ENCODE measurements at places on chromosomes 1 and 21. TPM values are rescaled to one million over a fixed set of nuclear protein-coding genes. Genes with fewer than 3 reads are reported as not detected.

DNA sequence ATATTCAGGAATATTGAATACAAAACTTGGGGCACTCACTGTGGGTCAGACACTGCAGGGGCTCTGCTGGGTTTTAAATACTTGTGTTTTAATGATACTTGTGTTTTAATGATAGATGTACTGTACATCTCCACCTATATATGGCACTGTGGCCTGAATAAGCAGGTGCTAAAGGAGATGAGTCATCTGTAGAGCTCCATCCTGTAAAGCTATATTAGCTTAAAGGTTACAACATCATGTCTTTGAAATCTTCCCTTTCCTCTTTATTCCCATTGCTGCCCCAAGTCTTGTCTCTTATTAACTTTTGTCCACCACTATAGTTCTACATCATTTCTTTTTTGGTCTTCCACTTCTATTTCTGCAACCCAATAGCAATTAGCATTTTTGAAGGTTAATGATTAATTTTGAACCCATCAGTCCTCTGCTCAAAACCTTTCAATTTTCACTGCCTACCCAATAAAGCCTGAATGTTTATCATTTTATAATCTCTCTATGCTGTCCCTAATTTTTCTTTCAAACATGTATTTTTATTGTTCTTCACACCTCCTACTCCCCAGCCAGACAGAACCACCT lies 113.3 kb upstream of the PTGFR start:
- no peak overlapping the region for H3K4me3 ChIP-seq
- no peak for DNase-seq
- H3K27ac ChIP-seq = no peak overlapping the region
- no peaks in the 10 kb centered on the region for H3K27me3 ChIP-seq

GRCh38 chr1:33314416-33314815 lies 6.5 kb downstream of the A3GALT2 start:
- H3K36me3 ChIP-seq = peaks cover 3% of the 10 kb centered on the region
- no peak for DNase-seq
- no peak overlapping the region for H3K27ac ChIP-seq
- peaks cover 3% of the 10 kb centered on the region for H3K27me3 ChIP-seq

The PLXNA2 gene
- 34.9 TPM for total RNA-seq

DNA sequence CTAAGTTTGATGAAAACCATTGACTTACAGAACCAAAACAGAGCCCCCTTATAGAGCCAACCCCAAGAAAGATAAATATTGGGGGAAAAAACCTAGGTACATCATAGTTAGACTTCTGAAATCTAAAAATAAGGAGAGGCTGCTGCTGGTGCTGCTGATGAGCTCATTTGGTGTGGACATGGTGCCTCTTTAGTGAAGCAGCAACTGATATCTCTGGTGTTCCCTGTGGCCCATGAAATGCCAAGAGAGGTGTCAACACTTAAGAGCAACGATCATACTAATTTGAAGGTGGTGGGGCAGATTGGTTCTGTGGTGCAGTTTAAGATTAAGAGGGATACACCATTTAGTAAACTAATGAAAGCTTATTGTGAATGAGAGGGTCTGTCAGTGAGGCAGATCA lies 35.9 kb downstream of the ST3GAL3 start:
- DNase-seq = no peak
- no peak overlapping the region for H3K27ac ChIP-seq
- no peaks in the 10 kb centered on the region for H3K36me3 ChIP-seq
- H3K4me3 ChIP-seq = no peak overlapping the region
- no peaks in the 10 kb centered on the region for H3K27me3 ChIP-seq
- H3K4me1 ChIP-seq = no peaks in the 10 kb centered on the region

GRCh38 chr1:206558794-206559671 lies 51.7 kb downstream of the RASSF5 start:
- H3K27ac ChIP-seq = no peak overlapping the region
- DNase-seq = no peak
- H3K36me3 ChIP-seq = no peaks in the 10 kb centered on the region
- H3K4me3 ChIP-seq = no peak overlapping the region
- H3K4me1 ChIP-seq = peaks cover 38% of the 10 kb centered on the region
- H3K27me3 ChIP-seq = peaks cover 28% of the 10 kb centered on the region

DNA sequence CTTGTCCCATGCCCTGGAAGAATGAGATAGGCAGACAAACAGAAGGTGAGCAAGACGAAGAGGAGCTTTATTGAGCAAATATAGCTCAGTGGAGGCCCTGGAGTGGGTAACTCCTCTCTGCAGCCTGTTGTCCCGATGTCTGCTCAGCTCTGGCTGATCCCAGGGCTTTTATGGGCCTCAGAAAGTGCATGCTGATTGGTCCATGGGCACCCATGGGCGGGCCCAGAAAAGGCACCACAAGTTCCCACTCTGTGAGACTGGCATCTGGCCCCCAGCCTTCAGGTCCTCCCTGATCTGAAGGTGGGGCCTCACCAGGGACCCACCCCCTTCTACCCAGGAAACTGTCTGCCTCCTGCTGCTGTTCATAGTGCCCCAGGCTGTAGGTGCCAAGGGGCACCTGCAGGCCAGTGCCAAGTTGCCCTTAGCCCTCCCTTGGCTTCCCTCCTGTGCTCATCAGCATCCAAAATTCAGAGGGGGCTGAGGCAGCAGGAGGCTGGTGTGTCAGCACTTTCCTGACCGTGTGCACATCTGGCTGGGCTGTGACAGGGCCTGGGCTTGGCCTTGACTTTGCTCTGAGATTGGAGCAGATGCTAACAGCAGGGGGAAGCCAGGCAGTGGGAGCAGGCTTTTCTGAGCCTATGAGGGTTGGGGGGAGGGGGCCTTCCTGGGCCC lies 35.4 kb downstream of the ACTL8 start:
- no peaks in the 10 kb centered on the region for H3K36me3 ChIP-seq
- H3K4me1 ChIP-seq = no peaks in the 10 kb centered on the region
- peaks cover 29% of the 10 kb centered on the region for H3K27me3 ChIP-seq
- DNase-seq = no peak
- H3K27ac ChIP-seq = no peak overlapping the region

GRCh38 chr21:38839328-38840286 lies 33.9 kb downstream of the ETS2 start:
- H3K27me3 ChIP-seq = no peaks in the 10 kb centered on the region
- H3K36me3 ChIP-seq = no peaks in the 10 kb centered on the region
- H3K4me1 ChIP-seq = peaks cover 6% of the 10 kb centered on the region
- no peak for DNase-seq
- H3K4me3 ChIP-seq = no peak overlapping the region
- H3K27ac ChIP-seq = no peak overlapping the region

DNA sequence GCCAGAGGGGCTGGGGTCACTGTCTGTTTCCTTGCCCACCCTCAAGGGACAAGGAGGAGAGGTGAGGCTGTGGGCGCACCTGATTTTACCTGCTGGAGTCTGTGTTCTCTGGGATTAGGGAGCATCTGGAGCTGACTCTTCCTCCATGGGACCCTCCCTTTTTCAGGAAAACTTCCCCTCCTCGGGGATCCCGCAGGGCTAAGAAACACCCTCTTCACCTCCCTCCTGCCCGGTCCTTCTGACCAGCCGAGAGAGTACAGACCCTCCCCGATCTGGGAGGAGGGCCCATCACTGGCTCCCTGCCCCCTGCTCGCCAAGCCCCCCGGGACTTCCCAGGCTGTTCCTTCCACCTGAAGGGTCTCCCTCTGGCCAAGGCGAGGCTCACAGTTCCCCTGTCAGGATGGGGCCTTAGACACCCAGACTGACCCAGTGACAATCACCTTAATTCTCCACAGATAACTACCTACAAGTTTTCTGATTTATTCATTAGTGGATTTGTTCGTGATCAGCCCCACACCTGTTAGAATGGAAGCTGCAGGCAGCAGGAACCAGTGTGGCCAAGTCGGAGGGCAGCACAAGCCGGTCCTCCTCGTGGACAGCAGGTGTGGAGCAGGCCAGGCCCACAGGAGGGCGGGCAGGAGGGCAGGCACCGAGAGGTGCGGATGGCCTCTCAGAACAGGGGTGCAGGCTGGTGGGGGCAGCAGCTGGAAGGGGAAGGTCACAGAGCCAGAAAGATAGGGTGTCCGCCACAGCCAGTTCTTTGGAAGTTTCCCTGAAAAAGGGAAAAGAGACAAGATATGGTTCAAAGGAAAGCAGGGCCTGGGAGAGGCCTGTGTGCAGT lies 15.9 kb upstream of the SAMD11 start:
- H3K27me3 ChIP-seq = peaks cover 33% of the 10 kb centered on the region
- H3K4me3 ChIP-seq = no peak overlapping the region
- peak overlapping the region; percentile 48 for H3K27ac ChIP-seq
- peaks cover 21% of the 10 kb centered on the region for H3K4me1 ChIP-seq
- peaks cover 2% of the 10 kb centered on the region for H3K36me3 ChIP-seq

DNA sequence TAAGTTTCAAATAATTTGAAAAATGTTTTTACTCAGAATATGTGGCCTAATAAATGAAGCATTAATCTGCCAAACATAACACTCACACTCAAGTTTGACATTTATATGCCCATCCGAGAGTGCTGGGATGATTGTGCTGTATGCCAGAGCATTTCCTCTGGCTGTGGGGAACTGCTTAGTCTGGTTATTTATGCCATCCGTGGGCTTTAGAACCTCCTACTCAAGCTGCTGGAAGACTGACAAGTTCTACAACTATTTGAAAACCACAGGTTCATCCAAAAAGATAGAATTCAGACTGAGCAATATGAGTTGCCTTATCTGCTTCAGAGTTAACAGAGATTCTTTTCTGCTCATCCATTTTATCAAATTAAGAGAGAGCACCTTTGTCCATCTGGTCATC lies 25.9 kb downstream of the PCNX2 start:
- H3K4me3 ChIP-seq = no peak overlapping the region
- H3K27me3 ChIP-seq = no peaks in the 10 kb centered on the region
- no peaks in the 10 kb centered on the region for H3K4me1 ChIP-seq
- DNase-seq = no peak
- peaks cover 15% of the 10 kb centered on the region for H3K36me3 ChIP-seq

- H3K4me3 ChIP-seq = peak overlapping the region; percentile 81
- peaks cover under 1% of the 10 kb centered on the region for H3K36me3 ChIP-seq
- peaks cover 7% of the 10 kb centered on the region for H3K4me1 ChIP-seq
- peak overlapping the region; percentile 84 for H3K27ac ChIP-seq
- DNase-seq = peak; percentile 8
Observed at GRCh38 chr1:905811-906599, 17.7 kb upstream of the SAMD11 start.

GRCh38 chr1:76113446-76113845 lies 38.9 kb downstream of the ST6GALNAC3 start:
- H3K27me3 ChIP-seq = no peaks in the 10 kb centered on the region
- H3K4me1 ChIP-seq = peaks cover 14% of the 10 kb centered on the region
- H3K27ac ChIP-seq = no peak overlapping the region

The S100A12 gene
- total RNA-seq = not detected

DNA sequence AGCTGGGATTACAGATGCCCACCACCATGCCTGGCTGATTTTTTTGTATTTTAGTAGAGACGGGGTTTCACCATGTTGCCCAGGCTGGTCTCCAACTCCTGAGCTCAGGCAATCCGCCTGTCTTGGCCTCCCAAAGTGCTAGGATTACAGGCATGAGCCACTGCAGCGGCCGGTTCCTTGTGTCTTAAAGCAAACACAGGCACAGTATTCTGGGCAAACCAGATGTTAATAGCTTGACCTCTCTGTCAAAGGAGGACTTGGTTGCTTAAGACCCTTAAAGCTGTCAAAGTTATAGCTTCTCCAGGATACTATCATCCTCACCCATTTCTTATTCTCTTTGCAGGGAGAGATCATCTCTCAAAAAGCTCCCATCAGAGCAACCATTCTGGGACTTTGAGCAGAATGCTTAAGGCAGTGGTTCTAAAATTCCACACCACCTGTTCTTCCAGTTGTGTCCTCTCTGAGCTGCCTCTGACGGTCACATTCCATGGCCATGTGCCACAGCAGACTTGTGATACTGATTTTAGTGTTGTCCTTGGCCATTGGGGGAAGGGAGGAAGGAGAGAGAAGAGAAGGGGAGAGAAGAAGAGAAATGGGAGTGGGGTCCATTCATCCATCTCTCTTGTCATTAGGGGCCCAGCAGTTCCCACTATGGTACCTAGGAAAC lies 81.8 kb downstream of the PBX1 start:
- DNase-seq = no peak
- H3K27ac ChIP-seq = peak overlapping the region; percentile 26
- H3K4me1 ChIP-seq = peaks cover 30% of the 10 kb centered on the region
- H3K4me3 ChIP-seq = no peak overlapping the region
- H3K36me3 ChIP-seq = peaks cover 25% of the 10 kb centered on the region

- peaks cover 4% of the 10 kb centered on the region for H3K36me3 ChIP-seq
- no peaks in the 10 kb centered on the region for H3K27me3 ChIP-seq
- H3K4me1 ChIP-seq = peaks cover 6% of the 10 kb centered on the region
Observed at GRCh38 chr1:15430787-15431570, 7.3 kb upstream of the CTRC start.

- peak overlapping the region; percentile 86 for H3K4me3 ChIP-seq
- peak; percentile 43 for DNase-seq
- H3K4me1 ChIP-seq = peaks cover 51% of the 10 kb centered on the region
- H3K27me3 ChIP-seq = no peaks in the 10 kb centered on the region
Observed at GRCh38 chr1:156499842-156500542, 583 bp downstream of the MEF2D start.

The CACNA1E gene
- 0.93 TPM for total RNA-seq

The COL9A2 gene
- 53.8 TPM for total RNA-seq

DNA sequence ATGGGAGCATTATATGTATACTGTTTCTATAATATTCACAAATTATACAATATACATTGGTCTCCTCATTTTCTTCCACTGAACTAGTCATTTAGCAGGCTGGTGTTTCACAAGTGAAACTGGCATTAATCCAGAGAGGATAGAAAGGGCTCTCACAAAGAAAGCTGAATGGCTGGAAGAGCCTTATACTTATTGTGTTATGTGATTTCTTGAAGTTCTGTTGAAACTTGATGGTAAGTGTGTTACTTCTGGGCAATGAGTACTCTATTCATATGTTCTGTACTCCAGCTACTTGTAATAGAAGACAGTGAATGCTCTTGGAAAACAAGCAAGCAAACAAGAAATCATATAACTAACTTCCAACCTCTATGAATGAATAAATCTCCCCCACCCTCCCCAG lies 14.9 kb downstream of the STX12 start:
- H3K27ac ChIP-seq = no peak overlapping the region
- no peak for DNase-seq
- H3K27me3 ChIP-seq = no peaks in the 10 kb centered on the region
- no peak overlapping the region for H3K4me3 ChIP-seq
- peaks cover 7% of the 10 kb centered on the region for H3K36me3 ChIP-seq

DNA sequence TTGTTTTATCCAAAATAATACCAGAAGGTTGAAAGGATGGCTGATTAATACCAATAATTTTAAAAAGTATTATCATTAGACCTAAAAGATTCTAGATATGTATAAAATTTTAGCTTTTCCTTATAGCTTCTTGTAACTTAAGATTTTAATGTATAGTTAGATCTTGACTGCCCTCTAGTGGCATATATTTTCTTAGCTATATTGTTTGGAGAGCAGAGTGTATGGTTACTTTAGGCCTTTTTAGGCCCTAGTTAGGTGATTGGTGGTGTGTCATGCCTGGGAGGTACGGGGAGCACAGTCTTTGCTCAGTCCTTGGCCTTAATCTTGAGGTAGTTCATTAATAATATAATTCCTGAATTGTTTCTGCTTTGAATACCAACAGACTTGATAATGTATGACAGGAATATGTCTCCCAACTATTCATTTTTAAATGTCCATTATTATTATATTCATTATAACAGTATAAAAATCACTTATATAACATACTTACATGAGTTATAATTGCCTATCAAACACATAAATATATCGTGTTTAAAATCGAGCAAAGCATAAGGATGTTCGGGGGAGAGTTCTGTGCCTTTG lies 328.4 kb downstream of the ZP4 start:
- DNase-seq = no peak
- H3K4me3 ChIP-seq = no peak overlapping the region
- peaks cover 6% of the 10 kb centered on the region for H3K27me3 ChIP-seq
- no peaks in the 10 kb centered on the region for H3K36me3 ChIP-seq
- H3K4me1 ChIP-seq = no peaks in the 10 kb centered on the region

The CYP4Z1 gene
- total RNA-seq = not detected

GRCh38 chr1:147626739-147627138 lies 43.6 kb downstream of the ACP6 start:
- no peak for DNase-seq
- peaks cover 31% of the 10 kb centered on the region for H3K4me1 ChIP-seq
- no peak overlapping the region for H3K4me3 ChIP-seq
- H3K27me3 ChIP-seq = no peaks in the 10 kb centered on the region
- peaks cover 22% of the 10 kb centered on the region for H3K36me3 ChIP-seq
- H3K27ac ChIP-seq = no peak overlapping the region

The ZC3H12A gene
- total RNA-seq = 3.0 TPM

Measured in progenitor cell of endocrine pancreas (in vitro differentiated cells).